ENCODE measurements at places on chromosomes 3 and 15. TPM values are rescaled to one million over a fixed set of nuclear protein-coding genes. Genes with fewer than 3 reads are reported as not detected.

Gene BCL6
- 26.0 TPM for total RNA-seq

Gene GOLGA8J
- total RNA-seq, result not detected

Gene PIF1
- 36.7 TPM for total RNA-seq

Gene UBA7
- total RNA-seq, result 22.6 TPM

Gene CHAC1
- 47.9 TPM for total RNA-seq

Gene C15orf39
- total RNA-seq, result 22.6 TPM

Gene PDZRN3
- total RNA-seq, result 1.0 TPM

Gene BCL2A1
- total RNA-seq, result not detected

Gene DNAH12
- not detected for total RNA-seq

Data from mesangial cell (primary cell).